ENCODE measurements at places on chromosomes 12 and 14. TPM values are rescaled to one million over a fixed set of nuclear protein-coding genes. Genes with fewer than 3 reads are reported as not detected.
A peak's percentile ranks its signal among the peaks of the same experiment; 100 is the strongest.

IKZF4 gene
- 9.6 TPM for total RNA-seq

MYF5 gene
- total RNA-seq = not detected

ADIPOR2 gene
- total RNA-seq = 76.0 TPM

EPYC gene
- total RNA-seq = not detected

DNA sequence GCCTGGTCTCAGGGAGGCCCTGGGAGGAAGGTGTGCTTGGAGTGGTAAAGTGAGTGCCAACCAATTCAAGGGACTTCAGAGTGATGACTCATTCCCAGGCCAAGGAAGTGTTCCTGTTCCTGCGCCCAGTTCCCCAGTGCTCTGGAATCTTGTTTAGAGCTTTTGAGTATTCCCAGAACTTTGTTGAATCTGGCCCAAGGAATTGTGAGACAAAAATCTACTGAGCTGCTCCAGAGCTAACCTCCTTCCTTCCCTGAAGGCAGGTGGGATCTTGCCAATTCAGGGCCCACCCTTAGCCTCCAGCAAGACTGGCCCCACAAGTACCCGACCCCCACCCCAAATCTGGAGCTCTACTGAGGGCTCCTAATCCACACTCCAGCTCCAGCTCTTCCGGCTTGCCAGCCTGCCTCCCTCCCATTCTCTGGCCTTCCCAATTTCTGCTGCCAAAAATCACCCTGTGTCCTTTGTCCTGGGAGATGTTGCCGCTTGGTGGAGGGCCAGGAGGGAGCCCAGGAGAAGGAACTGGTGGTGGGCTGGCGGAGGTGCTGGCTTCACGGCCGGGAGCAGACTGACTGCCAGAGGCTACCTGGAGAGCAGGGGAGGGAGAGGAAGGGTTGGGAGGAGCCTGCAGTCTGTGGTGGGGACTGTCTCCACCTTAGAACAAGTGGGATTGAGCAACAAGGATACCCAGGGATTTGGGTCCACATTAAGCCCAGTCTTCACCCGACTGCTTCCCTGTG lies 2.0 kb upstream of the ATN1 start:
- H3K4me1 ChIP-seq = peaks cover 49% of the 10 kb centered on the region
- H3K36me3 ChIP-seq = no peaks in the 10 kb centered on the region
- H3K4me3 ChIP-seq = peak overlapping the region; percentile 85
- peak; percentile 81 for DNase-seq

DNA sequence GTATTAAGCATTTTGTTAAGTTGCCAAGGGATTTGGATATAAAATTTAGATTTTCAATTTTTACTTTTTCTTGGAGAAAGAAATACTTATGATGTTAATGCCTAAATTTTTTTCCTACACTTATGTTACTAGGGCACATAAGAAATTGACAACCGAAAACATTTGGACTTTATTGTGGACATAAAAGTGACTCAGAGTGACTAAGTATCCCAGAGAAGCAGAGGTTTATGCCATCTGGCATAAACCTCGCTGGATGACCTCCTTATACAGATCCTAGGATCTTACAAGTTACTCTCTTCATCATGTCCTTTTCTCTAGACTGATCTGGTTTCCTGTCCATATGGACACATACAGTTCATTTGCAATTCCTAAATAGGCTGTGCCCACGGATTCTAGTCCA lies 89.8 kb downstream of the RERG start:
- H3K27ac ChIP-seq = no peak overlapping the region
- H3K27me3 ChIP-seq = no peaks in the 10 kb centered on the region
- H3K36me3 ChIP-seq = no peaks in the 10 kb centered on the region
- H3K4me1 ChIP-seq = no peaks in the 10 kb centered on the region

GRCh38 chr12:62484233-62484632 lies 17.6 kb downstream of the MON2 start:
- DNase-seq = no peak
- no peaks in the 10 kb centered on the region for H3K36me3 ChIP-seq
- H3K4me1 ChIP-seq = no peaks in the 10 kb centered on the region
- H3K27me3 ChIP-seq = no peaks in the 10 kb centered on the region
- H3K4me3 ChIP-seq = no peak overlapping the region

DNA sequence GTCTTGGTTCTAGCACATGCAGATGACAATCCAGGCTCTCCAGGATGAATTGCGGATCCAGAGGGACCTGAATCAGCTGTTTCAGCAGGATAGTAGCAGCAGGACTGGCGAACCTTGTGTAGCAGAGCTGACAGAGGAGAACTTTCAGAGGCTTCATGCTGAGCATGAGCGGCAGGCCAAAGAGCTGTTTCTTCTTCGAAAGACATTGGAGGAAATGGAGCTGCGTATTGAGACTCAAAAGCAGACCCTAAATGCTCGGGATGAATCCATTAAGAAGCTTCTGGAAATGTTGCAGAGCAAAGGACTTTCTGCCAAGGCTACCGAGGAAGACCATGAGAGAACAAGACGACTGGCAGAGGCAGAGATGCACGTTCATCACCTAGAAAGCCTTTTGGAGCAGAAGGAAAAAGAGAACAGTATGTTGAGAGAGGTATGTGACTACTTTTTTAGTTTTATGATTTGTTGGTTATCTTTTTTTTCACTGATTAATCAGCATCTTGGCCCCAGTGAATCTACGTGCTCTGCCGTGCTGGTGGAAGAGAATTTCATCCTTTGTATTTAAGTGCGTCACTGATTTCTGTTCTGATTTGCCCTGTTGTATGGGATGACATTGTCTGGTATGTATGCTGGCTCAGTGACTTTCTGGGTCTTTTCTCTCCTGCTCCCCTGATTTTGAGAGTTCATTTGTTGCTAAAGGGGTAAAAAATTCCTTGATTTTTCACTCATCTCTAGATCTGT lies 92.3 kb downstream of the ERC1 start:
- no peak overlapping the region for H3K4me3 ChIP-seq
- no peaks in the 10 kb centered on the region for H3K4me1 ChIP-seq
- no peak for DNase-seq
- no peaks in the 10 kb centered on the region for H3K27me3 ChIP-seq

GRCh38 chr12:48812389-48812788 lies 5.9 kb upstream of the CACNB3 start:
- no peak overlapping the region for H3K27ac ChIP-seq
- DNase-seq = no peak
- H3K36me3 ChIP-seq = no peaks in the 10 kb centered on the region
- no peak overlapping the region for H3K4me3 ChIP-seq
- H3K4me1 ChIP-seq = peaks cover 19% of the 10 kb centered on the region
- H3K27me3 ChIP-seq = no peaks in the 10 kb centered on the region

DNA sequence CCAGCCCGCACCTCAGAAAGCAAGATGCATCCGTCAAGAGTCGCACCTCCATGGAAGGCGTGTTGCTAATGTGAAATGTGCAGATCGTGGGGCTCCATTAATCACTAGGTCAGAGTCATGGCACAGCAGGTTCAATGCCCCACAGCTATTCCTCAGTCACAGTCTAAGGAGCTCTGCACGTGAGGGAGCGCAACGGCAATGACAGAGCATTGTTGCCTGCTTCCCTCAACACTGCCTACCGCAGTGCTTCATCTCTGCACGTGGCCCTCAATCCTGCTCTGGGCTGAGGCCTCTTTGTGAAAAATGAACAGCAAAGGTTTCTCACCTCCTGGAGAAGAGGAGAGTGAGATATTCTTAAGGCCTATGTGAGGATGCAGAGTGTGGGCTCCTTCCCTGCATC lies 995.2 kb upstream of the TMEM132C start:
- H3K27ac ChIP-seq = no peak overlapping the region
- no peaks in the 10 kb centered on the region for H3K36me3 ChIP-seq
- H3K4me1 ChIP-seq = no peaks in the 10 kb centered on the region
- no peak for DNase-seq

DNA sequence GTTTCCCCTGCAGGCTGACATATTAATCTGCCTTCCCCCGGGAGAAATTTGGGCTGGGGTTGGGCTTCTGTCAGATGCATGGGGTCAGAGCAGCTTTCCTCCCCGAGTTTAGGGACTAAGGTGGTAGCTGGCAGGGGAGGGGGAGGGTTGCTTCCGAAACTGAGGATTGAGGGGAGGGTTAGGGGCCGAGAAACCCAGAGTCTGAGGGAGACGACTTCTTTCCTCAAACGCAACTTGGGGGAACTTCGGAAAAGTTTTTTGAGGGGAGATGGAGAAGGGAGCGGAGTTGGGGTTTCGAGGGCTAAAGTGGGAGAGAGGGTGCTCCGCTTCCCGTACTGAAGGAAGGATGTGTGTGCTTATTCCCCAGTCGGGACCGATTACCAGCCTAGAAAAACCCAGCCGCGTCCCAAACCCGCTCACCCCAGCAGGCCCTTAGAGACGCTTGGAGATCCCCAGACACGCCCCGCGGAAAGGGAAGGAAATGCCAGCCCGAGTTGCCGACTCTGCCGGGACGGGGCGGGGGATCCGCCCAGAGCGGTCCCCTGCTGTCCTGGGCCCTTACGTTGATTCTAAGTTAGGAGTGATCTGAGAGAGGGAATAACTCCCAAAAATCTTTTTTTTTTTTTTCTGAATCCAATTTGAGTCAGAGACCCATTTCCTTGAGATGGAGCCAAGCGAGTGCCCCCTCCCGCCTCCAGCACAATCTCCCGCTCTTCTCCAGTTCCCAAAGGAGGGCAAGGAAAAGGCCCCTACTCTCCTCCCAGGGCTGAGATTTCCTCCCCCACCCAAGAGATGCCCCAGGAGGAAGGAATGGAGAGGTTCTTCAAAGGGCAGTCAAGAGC lies 61.9 kb downstream of the SMUG1 start:
- no peaks in the 10 kb centered on the region for H3K4me1 ChIP-seq
- no peak overlapping the region for H3K4me3 ChIP-seq
- H3K27ac ChIP-seq = no peak overlapping the region
- no peaks in the 10 kb centered on the region for H3K36me3 ChIP-seq
- DNase-seq = no peak

- no peaks in the 10 kb centered on the region for H3K4me1 ChIP-seq
- H3K4me3 ChIP-seq = no peak overlapping the region
- no peak for DNase-seq
- H3K27me3 ChIP-seq = no peaks in the 10 kb centered on the region
These were observed 26.4 kb downstream of the TM7SF3 start for GRCh38 chr12:26987634-26988424.

DNA sequence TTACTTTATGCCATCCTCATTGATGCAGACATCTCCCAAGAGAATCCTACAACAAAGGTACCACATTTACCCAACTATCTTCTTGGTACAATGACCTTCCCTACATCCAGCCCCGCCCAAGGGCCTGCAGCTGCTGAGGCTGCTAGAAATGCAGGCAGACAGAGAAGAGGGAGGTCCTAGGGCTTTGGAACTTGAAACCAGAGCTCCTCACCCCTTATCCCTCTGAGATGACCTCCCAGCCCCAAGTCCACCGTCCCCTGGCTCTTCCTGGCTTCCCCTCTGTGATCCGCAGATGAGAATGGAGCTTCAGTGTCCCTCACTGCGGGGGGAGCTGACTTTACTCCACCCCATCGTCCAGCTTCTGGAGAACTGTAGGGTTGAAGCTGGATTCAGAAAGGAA lies 1.6 kb upstream of the TNFRSF1A start:
- peaks cover 60% of the 10 kb centered on the region for H3K4me1 ChIP-seq
- H3K4me3 ChIP-seq = no peak overlapping the region
- H3K36me3 ChIP-seq = 0 out of 2 replicates have a peak, but pooled peaks cover 3% of the 10 kb centered on the region
- no peak overlapping the region for H3K27ac ChIP-seq
- H3K27me3 ChIP-seq = no peaks in the 10 kb centered on the region

DNA sequence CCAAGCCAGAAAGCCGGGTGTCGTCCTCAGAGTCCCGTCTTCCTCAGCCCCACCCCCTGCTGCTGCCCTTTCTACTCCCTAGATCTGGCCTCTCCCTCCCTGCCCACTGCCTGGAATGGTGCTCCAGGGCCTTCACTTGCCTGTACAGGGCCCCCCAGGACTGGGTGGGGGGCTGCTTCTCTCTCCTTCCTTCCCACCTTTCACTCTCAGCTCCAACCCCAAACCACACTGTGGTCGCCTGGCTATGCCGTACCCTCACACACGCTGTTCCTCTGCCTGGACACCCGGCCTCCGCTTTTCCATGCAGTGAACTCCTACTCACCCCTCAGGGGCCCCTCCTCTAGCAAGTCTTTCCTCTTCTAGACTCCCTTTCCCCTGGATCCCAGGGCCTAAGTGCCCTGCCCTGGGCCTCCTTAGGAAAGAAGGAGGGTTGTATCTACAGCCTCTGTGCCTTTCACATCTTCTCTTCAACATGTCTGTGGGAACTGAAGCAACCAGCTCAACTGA lies 25.5 kb upstream of the DIO3 start:
- H3K4me1 ChIP-seq = no peaks in the 10 kb centered on the region
- H3K36me3 ChIP-seq = no peaks in the 10 kb centered on the region
- no peak overlapping the region for H3K27ac ChIP-seq
- no peak for DNase-seq
- no peak overlapping the region for H3K4me3 ChIP-seq
- 0 out of 2 replicates have a peak, but pooled peaks cover 12% of the 10 kb centered on the region for H3K27me3 ChIP-seq

GRCh38 chr14:35287431-35288013 lies 4.7 kb upstream of the PSMA6 start:
- H3K4me3 ChIP-seq = no peak overlapping the region
- H3K27ac ChIP-seq = no peak overlapping the region
- H3K27me3 ChIP-seq = no peaks in the 10 kb centered on the region

GRCh38 chr12:30361145-30361544 lies 334.5 kb downstream of the IPO8 start:
- no peaks in the 10 kb centered on the region for H3K4me1 ChIP-seq
- no peak for DNase-seq
- H3K4me3 ChIP-seq = no peak overlapping the region
- no peak overlapping the region for H3K27ac ChIP-seq
- no peaks in the 10 kb centered on the region for H3K36me3 ChIP-seq

GRCh38 chr12:97821806-97822205 lies 359.2 kb downstream of the RMST start:
- no peaks in the 10 kb centered on the region for H3K4me1 ChIP-seq
- DNase-seq = no peak
- H3K4me3 ChIP-seq = no peak overlapping the region
- H3K27ac ChIP-seq = no peak overlapping the region
- H3K27me3 ChIP-seq = no peaks in the 10 kb centered on the region

- H3K27me3 ChIP-seq = no peaks in the 10 kb centered on the region
- DNase-seq = no peak
- H3K4me1 ChIP-seq = no peaks in the 10 kb centered on the region
- H3K27ac ChIP-seq = no peak overlapping the region
- no peaks in the 10 kb centered on the region for H3K36me3 ChIP-seq
- H3K4me3 ChIP-seq = no peak overlapping the region
These were observed 30.6 kb upstream of the NXPH4 start for GRCh38 chr12:57185906-57186508.

DNA sequence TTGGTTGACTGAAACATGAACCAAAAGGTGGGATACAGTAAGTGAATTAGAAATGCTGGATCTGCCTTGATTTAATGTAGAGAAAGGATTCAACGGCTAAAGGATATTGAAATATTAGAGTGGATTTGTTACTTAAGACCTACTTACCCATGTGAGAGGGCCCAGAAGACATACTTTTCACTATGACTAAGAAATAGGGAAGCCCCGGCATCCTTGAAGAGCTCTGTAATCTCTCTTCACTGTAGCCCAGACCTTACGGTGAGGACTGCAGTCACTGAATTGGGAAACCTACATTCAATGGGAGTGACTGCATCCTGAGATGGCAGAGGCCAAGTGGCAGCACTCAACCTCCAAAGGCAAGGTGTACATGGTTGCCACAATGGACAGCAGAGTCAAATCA lies 52.5 kb downstream of the KANSL2 start:
- DNase-seq = no peak
- peaks cover 15% of the 10 kb centered on the region for H3K27me3 ChIP-seq
- H3K27ac ChIP-seq = no peak overlapping the region
- no peaks in the 10 kb centered on the region for H3K36me3 ChIP-seq
- H3K4me3 ChIP-seq = no peak overlapping the region

- H3K27ac ChIP-seq = no peak overlapping the region
- no peak for DNase-seq
- H3K36me3 ChIP-seq = no peaks in the 10 kb centered on the region
- H3K4me3 ChIP-seq = no peak overlapping the region
- H3K27me3 ChIP-seq = no peaks in the 10 kb centered on the region
These were observed 253.1 kb downstream of the CCDC91 start for GRCh38 chr12:28443337-28443736.
